ENCODE measurements at places on chromosomes 16 and 17. TPM values are rescaled to one million over a fixed set of nuclear protein-coding genes. Genes with fewer than 3 reads are reported as not detected.

Gene PRAC2
- polyA plus RNA-seq = not detected

Gene CCDC154
- 1.8 TPM for polyA plus RNA-seq

Gene ZNF423
- 2.0 TPM for polyA plus RNA-seq

Gene ODAD4
- polyA plus RNA-seq = 4.6 TPM

Gene KRTAP4-3
- not detected for polyA plus RNA-seq

Gene IRX6
- polyA plus RNA-seq = 0.62 TPM

Gene ZNF385C
- 1.1 TPM for polyA plus RNA-seq

Gene HSF4
- 26.7 TPM for polyA plus RNA-seq

Gene ERN2
- not detected for polyA plus RNA-seq

Gene ATAD5
- 0.19 TPM for polyA plus RNA-seq

Gene MYOCD
- polyA plus RNA-seq = 0.58 TPM

Gene FBXW10B
- 0.54 TPM for polyA plus RNA-seq

Gene PROCA1
- 3.5 TPM for polyA plus RNA-seq

Gene FN3K
- 114 TPM for polyA plus RNA-seq

Gene CSH2
- not detected for polyA plus RNA-seq

Gene PPP1R1B
- polyA plus RNA-seq = 22.9 TPM

Gene GUCY2D
- polyA plus RNA-seq = 0.24 TPM

Gene TOM1L1
- 57.7 TPM for polyA plus RNA-seq

Gene SEPTIN12
- polyA plus RNA-seq = not detected

Gene KRT33A
- not detected for polyA plus RNA-seq

Gene KIF2B
- not detected for polyA plus RNA-seq

- DNase-seq = no peak
Observed at GRCh38 chr17:64783031-64783461, 120.9 kb upstream of the SMURF2 start.

- no peak for DNase-seq
Observed at GRCh38 chr17:41907185-41907556, 11.6 kb downstream of the ACLY start.

- no peak for DNase-seq
Observed at GRCh38 chr16:10831894-10832886, 13.6 kb upstream of the TVP23A start.

GRCh38 chr16:88770461-88771293, 14.3 kb downstream of the PIEZO1 start:
- DNase-seq = peak; percentile 93

DNA sequence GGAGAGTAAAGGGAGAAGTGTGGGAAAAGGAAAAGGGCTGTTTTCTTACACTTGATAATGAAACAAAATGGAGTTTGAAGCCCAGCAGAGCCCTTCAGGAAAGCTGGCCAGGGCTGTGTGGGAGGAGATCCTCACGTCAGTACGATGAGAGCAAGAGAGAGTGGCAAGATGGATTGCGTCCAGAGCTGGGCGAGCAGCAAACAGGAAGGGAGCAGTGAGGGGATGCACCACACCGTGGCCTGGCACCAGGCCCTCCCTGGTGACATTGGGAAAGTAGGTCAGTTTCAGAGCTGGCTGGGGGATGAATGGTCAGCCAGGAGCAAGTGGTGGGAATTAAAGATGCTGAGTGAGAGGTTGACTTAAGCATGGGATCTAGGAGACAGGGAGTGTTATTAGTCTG, 273.6 kb downstream of the GRIN2A start:
- peak; percentile 40 for DNase-seq

DNA sequence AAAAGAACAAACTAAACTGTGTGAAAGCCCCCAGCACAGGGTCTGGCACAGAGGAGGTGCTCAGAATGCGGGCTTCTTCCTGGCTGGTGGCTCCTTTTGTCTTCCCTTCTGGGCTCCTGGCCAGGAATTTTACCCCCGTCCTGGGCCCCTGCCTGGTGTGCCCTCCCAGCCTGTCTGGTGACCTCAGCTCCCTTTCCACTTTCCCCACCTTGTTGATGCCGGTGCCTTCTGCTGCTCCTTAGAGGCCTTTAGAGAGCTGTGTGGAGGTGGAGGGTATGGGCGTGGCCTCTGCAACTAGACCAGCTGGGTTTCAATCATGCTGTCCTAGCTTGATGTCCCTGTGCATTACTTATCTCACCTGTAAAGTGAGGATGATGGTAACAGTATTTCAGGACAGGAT, 16.8 kb downstream of the PIRT start:
- DNase-seq = no peak

DNA sequence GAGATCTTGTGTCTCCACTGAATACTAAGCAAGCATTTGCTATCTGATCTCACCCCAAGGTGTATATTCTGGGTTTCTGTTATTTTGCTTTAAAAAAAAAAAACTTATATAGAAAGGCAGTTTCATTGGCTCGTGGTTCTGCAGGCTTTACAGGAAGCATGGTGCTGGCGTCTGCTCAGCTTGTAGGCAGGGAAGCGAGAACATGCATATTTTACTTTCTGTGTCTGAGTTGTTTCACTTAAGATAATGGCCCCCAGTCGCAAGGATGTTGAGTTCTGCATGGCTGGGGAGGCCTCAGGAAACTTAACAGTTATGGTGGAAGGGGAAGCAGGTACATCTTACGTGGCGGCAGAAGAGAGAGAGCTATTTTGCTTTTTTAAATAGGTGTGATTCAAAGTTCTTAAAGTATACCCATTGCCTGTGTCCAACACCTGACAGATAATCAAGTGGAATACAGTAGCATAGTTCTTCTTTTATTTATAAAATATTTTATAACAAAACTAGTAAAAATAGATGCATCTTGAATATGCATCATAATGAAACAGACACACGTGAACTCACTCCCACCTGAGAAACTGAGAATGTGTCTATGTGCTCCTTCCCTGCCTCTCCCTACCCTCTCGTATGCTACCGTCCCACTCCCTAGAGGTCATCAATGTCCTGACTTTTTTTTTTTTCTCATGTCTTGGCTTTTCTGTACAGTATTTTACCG, 15.4 kb upstream of the ARHGAP17 start:
- no peak for DNase-seq

- no peak for DNase-seq
Observed at GRCh38 chr17:78709119-78709681, 72.9 kb downstream of the CYTH1 start.

- no peak for DNase-seq
Observed at GRCh38 chr16:89536886-89537548, 23.5 kb upstream of the RPL13 start.

GRCh38 chr16:12110361-12111107, 134.0 kb downstream of the SNX29 start:
- peak; percentile 19 for DNase-seq

DNA sequence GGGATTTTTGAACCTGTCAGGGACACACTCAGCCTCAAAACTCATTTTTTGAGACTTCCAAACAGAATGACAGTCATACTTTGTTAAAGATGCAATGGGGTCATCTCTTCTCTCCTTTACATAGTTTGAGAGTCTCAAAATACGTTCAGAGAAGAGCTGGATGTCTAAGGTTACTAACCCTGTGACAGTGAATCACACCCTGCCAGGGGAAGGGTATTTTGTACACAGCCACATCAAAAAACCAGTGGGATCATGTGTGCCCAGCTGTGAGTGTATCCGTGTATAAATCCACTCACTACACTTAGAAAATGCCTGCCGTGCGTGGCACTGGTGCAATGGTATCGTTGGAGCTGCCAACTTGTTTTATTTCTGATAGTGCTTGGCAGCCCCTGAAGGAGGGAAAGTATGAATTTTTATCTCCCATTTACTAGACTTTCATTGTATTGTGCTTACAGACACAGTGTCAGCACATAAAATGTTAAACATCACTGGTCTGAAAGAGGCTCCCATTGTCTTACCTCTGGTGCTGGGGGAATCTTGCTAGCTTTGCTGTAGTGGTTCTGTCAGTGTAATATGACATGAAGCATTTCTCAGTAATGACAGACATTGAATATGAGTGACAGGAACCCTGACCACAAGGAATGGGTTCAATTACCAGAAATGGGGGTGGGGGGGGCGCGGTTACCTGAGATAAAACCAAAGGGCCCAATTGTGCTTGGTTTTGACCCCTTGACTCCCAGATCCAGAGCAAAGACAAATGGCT, 256.3 kb downstream of the FTO start:
- no peak for DNase-seq

- DNase-seq = no peak
Observed at GRCh38 chr16:66129196-66129595, 237.3 kb upstream of the CDH5 start.

- DNase-seq = peak; percentile 73
Observed at GRCh38 chr17:81583589-81584342, 31.6 kb upstream of the FAAP100 start.

GRCh38 chr16:58187665-58188421, 10.1 kb downstream of the CSNK2A2 start:
- DNase-seq = no peak

GRCh38 chr16:57791893-57792461, 10.3 kb downstream of the KIFC3 start:
- DNase-seq = no peak

DNA sequence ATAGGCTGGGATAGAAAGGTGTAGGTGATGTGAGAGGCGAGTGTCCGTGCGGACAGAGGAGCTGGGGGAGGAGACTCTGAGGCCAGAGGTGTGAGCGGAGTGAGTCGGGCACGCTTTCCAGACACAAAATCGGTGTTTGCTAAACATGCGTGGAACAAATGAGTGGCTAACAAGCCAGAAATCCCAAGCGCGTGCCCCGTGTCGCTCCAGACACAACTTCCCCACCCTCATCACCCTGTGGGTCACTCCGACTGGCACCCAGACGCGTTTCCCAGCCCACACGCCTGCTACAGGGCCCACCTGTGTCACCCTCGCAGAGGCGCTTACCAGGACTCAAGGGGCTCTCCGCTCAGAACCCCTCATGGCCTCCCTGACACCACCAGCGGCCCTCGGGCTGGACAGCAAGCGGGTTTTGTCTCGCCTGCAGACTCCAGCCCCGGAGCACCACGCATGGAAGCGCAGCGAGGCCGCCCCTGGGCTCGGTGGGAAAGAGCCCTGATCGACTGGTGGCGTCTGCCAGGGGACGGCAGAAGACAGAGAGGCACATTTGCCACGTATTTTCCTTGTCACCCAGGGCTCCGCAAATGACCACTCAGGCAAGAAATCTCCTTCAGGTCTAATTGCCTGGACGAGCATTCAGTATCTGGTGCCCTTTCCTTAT, 6.0 kb upstream of the RPH3AL start:
- peak; percentile 64 for DNase-seq

DNA sequence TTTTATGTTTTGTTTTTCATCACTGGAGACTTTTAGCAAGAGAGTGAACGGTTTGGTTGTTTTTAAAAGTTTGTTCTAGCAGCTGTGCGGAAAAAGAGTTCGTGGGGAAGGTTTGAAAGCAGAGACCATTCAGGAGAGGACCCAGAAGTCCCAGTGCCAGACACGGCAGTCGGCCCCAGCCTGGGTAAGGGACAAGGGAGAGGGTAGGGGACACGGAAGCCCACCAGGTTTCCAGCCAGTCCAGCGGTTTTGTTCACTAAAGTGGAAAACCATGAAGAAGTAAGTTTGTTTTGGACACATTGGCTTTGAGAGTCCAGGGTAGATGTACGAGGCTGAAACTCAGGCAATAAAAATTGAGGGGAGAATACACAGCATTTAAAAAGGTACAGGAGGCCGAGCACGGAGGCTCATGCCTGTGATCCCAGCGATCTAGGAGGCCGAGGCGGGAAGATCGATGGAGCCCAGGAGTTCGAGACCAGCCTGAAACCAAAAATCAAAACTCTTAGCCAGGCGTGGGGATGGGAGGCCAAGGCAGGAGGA, 56.8 kb upstream of the RPH3AL start:
- DNase-seq = no peak

- DNase-seq = peak; percentile 50
Observed at GRCh38 chr17:18231164-18231563, 5.7 kb downstream of the LLGL1 start.

- no peak for DNase-seq
Observed at GRCh38 chr16:87330646-87331045, 13.5 kb upstream of the C16orf95 start.

- no peak for DNase-seq
Observed at GRCh38 chr16:23538919-23539278, 18.3 kb downstream of the EARS2 start.

- DNase-seq = peak; percentile 8
Observed at GRCh38 chr16:48295488-48296281, 48.3 kb upstream of the ABCC11 start.

GRCh38 chr16:89785523-89786155, 30.8 kb downstream of the FANCA start:
- no peak for DNase-seq

- DNase-seq = no peak
Observed at GRCh38 chr16:84341528-84342295, 26.6 kb upstream of the ATP2C2 start.

GRCh38 chr16:68731637-68732036, 5.5 kb upstream of the CDH1 start:
- no peak for DNase-seq

DNA sequence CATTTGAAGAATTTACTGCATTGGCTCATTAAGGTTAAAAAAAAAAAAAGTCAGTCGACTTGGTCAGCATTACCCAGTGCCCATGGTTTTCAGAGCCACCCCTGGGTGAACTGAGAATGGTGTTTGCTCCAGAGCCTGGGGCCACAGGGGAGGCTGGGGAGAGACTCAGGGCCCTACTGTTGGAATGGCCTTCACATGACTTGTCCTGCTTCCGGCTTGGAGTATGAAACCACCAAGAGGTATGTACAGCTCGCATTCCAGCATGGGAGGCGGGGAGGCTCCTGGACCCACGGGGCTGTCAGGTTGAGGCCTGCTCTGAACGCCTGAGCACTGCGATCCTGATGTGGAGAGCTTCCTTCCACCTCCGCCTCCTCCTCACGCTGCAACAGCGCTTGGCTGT, 36.8 kb downstream of the MSI2 start:
- peak; percentile 71 for DNase-seq

- DNase-seq = peak; percentile 53
Observed at GRCh38 chr16:25747160-25747758, 55.5 kb downstream of the HS3ST4 start.

DNA sequence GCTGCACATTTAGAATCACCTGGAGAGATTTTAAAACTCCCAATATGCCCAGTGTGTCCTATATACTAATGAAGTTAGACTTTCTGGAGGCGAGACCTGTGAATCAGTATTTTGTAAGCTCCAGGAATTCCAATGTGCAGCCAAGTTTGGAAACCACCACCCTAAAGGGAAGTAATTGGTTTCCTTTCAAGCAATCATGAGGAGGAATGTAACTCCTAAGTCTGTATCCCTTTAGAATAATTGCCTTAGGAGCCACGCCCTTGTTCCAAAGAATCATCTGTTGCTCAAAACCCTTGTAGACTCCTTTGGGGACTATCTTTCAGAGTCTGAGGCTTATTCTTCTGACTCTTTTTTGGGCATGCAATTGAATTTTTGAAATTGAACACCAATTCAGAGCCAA, 84.4 kb downstream of the DNAH9 start:
- no peak for DNase-seq

- DNase-seq = no peak
Observed at GRCh38 chr17:47119746-47120520, 69.2 kb downstream of the CDC27 start.

DNA sequence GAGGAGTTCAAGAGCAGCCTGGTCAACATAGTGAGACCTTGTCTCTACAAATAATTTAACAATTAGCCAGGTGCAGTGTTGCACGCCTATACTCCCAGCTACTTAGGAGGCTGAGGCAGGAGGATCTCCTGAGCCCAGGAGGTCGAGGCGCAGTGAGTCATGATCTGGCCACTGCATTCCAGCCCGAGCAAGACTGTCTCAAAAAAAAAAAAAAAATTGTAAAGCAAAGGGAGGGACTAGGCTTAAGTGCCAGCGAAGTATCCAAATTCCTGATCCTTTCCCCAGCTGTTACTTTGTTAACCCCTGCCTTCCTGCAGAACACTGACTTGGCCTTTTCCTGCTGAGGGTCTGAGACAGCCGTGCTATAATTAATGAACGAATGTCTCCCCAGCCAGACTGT, 2.7 kb downstream of the GDPD3 start:
- DNase-seq = no peak

- DNase-seq = no peak
Observed at GRCh38 chr17:5683241-5683640, 98.9 kb upstream of the NLRP1 start.

- DNase-seq = peak; percentile 88
Observed at GRCh38 chr17:4175921-4176807, 33.2 kb downstream of the CYB5D2 start.

Measured in kidney (tissue), 22 donors.